LHCN-M2 (cell line): ENCODE measurements at places on chromosomes 3 and 15.

- DNase-seq: peak; percentile 82
These were observed 339.0 kb upstream of the PROK2 start for GRCh38 chr3:72123908-72124441.

DNA sequence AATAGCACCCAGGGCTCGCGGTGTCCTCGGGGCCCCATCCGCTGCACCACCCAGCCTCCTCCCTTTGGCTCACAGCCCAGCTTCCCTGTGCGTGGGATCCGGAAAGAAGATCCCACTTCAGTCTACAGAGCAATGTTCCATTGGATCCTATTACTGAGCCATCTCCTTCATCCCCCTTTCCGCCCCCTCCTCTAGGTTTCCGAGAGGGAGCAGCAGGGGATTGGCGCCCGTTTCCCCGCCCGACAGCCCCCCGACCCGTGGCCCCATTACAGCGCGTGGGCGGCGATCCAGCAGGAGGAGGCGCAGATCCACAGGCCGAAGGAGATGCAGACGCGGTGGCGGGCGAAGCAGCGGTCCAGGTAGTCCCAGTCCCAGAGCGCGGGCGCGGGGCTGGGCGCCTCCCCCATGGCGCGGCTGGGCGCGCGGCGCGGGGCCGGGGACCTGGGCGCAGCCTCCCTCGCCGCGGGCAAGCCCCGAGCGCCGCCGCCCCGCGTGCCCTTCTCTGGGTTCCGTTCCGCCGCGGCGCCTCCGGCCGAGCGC lies 340 bp downstream of the TMEM44 start:
- DNase-seq: peak; percentile 53

DNA sequence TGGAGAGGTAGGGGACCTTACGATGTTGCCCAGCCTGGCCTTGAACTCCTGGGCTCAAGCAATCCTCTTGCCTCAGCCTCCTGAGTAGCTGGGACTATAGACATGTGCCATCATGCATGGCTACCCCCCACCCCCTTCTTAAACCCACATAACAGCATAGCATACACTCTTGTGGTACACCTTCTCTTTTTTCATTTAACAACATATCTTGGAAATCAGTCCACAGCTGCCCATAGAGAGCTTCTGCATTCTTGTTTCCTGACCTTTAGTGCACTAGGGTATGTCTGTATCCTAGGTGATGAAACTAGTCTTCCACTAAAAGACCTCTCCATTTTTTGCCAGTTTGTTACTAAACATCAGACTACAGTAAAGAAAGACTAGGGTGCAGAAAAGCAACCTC lies 33.0 kb downstream of the SLC28A1 start:
- no peak for DNase-seq

GRCh38 chr3:11643201-11643603 lies 513 bp downstream of the VGLL4 start:
- peak; percentile 55 for DNase-seq

DNA sequence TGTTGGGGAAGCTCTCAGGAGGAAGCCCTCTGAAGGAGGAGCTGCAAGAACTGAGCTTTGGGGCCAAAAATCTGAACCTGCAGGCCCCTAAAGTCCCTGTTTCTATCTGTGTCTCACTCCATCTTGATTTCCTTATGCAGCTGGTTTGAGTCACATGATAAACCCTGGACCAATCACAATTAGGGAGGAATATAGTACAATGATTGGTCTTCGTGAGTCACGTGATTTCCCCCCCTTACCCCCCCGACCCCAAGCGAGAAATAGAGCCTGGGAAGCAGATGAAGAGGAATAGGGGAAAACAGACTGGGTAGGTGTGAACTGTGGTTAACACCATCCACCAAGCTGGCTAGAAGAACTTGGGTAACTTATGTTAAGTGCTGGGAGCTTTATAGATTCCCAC lies 12.9 kb downstream of the CRABP1 start:
- peak; percentile 35 for DNase-seq

DNA sequence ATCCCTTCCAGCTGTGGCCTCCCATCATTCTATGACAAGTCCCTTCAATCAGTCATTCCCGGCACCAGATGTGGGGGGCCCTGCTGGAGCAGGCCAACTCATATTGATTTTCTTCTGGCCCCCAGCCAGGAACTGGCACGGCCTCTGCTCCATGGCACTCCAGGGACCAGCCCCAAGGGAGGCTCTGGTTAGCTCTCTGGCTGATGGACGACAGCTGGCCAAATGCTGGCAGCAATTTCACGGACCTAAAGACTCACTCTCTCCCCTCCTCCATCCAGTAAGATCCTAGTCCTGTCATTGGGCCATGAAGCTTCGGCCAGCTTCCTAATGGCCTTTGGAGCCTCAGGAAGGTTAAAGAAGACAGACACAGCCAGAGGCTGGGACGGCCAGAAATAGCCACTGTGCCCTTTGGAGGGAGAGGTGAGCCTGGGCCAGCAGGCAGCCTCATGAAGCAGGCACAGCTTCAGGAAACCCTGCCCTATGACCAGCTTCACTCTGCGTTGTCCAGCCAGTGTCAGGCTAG lies 131.0 kb downstream of the MEX3B start:
- DNase-seq: peak; percentile 96

DNA sequence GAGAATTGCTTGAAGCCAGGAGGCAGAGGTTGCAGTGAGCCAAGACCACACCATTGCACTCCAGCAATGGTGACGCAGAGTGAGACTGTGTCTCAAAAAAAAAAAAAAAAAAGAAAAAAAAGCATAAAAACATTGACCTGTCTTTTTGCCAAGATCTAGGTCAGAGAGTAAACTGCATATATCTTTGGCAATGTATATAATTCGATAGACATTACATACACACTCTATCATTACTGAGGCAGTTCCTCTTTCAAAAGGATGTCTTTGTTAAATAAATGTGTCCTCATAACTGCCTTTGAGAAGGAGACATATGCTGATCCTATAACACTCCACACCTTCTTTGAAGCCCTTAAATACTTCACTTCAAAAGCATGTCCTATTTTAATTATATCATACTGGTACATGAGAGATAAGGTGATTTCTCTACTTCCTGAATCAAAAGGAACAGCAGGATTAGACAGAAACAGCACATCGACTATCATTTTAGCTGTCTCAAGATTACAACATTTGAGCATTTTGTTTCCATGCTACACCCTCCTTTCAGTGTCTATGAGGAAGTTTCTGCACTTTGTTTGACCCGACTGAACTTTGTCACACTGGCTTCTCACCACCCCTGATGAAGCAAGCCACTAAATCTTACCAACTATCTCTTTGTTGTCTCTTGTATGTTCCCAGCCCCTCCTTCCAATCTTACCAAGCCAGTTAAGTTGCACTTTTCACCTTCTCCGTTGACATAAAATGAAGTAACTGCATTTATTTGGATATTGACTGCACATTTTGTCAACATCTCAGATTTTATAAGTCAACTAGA lies 335.8 kb downstream of the MECOM start:
- no peak for DNase-seq

DNA sequence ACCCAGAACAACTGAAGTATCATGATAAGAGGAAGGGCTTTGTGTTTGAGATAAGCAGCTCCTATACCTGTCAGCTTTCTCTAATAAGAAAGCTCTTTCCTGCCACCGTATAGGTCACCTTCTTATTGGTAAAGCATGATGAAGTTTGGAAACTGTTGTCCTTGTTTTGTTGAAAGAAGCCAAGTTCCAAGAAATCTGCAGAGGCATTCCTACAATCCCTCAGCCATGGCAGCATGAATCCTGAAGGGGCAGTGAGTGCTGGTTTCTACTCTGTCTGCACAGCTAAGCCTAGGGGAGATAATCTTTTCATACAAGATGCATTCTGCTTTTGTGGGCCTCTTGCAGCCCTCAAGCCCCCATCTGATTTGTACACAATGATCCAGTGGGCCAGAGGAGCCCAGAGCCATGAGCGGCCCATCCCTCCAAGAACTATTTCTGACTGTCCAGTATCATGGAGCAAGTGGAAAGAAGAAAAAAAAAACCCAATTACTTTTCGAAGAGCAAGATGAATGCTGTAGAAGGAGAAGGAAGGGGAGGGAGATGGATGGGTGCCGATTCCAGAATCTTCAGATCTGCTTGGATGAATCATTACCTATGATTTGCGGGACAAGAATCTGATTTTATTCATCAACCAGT lies 1.9 kb upstream of the THBS1 start:
- peak; percentile 64 for DNase-seq

GRCh38 chr3:68523330-68523729 lies 409.0 kb downstream of the TAFA4 start:
- no peak for DNase-seq

DNA sequence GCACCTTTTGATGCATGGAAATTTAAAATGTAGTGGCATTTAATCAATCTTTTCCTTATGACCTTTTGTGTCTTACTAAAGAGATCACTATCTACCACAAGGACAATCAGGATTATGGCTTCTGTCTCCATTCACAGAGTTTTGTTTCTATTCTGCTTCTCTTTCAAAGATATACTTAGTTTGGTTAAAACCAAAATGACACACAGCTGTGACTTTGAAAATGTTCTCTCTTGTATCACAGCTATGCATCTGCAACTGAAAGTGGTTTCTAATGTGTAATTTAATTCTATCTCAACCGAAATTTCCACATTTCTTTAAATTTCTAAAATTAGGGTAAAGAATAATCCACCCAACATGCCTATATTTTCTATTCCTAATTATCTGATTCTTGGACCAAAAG lies 27.7 kb downstream of the HLTF start:
- no peak for DNase-seq

GRCh38 chr3:55408193-55408826 lies 78.8 kb downstream of the WNT5A start:
- DNase-seq: no peak

- peak; percentile 53 for DNase-seq
These were observed 122.0 kb upstream of the BFSP2 start for GRCh38 chr3:133277813-133278212.

GRCh38 chr3:152737021-152737908 lies 97.7 kb upstream of the P2RY1 start:
- peak; percentile 60 for DNase-seq

DNA sequence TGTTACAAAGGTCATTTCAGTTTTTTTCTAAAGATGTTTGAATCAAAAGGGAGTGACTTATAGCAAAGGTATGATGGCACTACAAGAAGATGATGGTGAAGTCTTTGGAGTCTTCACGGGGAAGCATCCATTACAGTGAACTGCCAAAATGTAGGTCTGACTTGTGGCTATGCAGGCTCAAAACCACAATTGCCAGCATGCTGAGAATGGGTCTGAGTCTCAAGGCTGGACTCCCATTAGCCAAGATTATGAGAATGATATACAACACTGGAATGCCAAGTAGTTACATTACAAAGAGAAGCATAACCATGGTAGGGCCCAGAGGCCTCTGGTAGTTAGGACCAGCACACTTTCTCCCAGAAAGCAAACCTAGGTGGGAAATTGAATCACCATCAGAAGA lies 194.2 kb downstream of the MTHFS start:
- DNase-seq: no peak

DNA sequence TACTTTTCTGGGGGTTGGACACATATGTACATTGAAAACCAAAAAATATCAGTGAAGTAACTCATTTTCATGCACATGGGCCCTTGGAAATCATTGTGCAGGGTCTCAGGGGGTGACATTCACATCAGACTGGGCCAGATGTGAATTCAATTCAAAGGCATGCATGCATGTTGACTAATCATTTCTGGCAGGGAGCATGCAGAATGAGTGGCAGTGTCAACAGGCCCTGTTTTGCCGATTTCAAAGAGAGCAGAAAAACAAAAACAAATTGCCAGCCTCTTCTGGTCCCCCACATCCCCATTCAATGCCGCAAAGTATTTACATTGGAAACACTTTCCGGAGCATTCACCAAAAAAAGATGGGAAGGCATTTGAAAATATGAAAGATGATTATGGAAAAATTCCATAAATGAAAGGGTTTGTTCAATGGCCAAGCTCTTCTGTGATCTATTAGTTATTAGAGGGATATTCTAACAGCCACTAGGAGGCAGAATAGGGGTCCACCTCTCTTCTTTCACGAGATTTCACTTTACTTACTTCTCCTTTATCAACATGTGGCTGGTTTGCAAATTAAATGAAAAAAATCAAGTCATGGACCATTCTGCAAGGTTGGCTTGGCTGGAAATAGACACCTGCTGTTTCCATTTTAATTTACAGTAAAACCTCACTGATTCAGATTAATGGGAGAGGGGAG lies 119.9 kb upstream of the FEZF2 start:
- DNase-seq: peak; percentile 19

DNA sequence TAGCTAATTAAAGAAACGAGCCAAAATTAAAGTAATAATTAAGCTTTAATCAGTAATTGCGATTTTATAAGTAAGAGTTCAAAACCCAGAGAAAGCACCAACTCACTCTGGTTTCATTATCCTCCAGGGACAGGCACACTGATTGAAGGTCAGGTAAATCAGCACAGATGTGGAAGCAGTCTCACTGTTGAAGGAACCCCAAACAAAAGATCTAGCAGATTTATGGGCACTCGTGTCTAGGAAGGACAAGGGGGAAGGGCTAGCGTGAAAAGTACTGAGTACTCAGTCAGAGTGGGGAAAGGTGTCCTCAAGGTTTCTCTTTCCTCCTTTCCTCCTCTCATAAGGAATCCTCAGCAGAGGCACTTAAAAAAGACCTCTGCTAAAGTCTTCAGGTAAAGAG lies 320.1 kb downstream of the PYDC2 start:
- no peak for DNase-seq

- peak; percentile 97 for DNase-seq
These were observed 33.7 kb downstream of the FLNB start for GRCh38 chr3:58041826-58042324.

DNA sequence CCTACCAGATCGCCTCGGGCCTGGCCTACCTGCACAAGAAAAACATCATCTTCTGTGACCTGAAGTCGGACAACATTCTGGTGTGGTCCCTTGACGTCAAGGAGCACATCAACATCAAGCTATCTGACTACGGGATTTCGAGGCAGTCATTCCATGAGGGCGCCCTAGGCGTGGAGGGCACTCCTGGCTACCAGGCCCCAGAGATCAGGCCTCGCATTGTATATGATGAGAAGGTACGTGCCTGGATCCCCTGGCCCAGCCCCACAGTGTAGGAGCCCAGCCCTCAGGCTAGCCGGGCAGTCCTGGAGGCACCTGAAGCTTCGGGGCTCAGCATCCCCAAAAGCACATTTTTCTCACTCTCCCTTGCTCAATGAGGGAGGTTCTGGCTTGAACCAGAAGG lies 135.8 kb downstream of the LRRK1 start:
- no peak for DNase-seq

- peak; percentile 86 for DNase-seq
These were observed 32.1 kb upstream of the HEG1 start for GRCh38 chr3:125087768-125088391.

- DNase-seq: no peak
These were observed 16.0 kb downstream of the WDR82 start for GRCh38 chr3:52262447-52262846.

DNA sequence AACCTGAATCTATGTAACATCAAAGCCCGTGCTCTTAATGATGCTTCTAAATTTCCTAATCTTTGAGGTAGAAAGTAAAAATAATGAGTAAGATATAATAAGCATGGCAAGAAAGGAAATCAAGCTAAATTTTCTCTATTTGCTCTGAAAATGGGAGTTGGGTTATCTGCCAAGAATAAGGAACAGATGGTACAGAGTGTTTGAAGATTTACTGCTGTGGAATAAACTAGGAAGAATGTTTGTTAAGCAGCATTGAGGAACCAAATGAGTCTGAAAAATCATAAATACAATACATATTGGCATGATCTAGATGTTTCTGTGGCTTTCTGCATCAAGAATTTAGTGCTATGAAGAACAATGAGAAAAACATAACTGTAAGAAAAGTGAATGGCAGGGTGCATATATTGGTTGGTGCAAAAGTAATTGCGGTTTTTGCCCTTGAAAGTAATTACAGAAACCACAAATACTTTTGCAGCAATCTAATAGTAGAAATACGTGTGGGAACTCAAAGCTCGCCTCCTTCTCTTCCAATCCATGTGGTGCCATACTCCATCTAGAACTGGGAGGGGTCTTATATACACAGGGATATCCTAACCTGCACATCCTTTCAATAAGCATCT lies 87.6 kb downstream of the SUCNR1 start:
- peak; percentile 21 for DNase-seq
